ENCODE measurements at places on chromosomes 11 and 22. TPM values are rescaled to one million over a fixed set of nuclear protein-coding genes. Genes with fewer than 3 reads are reported as not detected.

Gene SLC17A6
- total RNA-seq = not detected

Gene PRR33
- not detected for total RNA-seq

Gene NPAS4
- total RNA-seq = 1.2 TPM

Gene SCN2B
- 0.65 TPM for total RNA-seq

Gene TEX54
- not detected for total RNA-seq

Gene DLG2
- total RNA-seq = 14.1 TPM

Gene KRTAP5-8
- not detected for total RNA-seq

Gene FJX1
- 18.1 TPM for total RNA-seq

Gene APOBEC3C
- 7.2 TPM for total RNA-seq

Gene IGSF22
- total RNA-seq = 0.23 TPM

Gene BBOX1
- not detected for total RNA-seq

Gene FADS1
- 26.0 TPM for total RNA-seq

Gene RNF214
- total RNA-seq = 16.6 TPM

Gene PRAME
- total RNA-seq = not detected

Gene SCGB1C1
- total RNA-seq = not detected

Gene TP53I11
- total RNA-seq = 76.1 TPM

Data from esophagus muscularis mucosa (tissue), 4 donors.